ENCODE measurements at places on chromosomes 4 and X.
A peak's percentile ranks its signal among the peaks of the same experiment; 100 is the strongest.

DNA sequence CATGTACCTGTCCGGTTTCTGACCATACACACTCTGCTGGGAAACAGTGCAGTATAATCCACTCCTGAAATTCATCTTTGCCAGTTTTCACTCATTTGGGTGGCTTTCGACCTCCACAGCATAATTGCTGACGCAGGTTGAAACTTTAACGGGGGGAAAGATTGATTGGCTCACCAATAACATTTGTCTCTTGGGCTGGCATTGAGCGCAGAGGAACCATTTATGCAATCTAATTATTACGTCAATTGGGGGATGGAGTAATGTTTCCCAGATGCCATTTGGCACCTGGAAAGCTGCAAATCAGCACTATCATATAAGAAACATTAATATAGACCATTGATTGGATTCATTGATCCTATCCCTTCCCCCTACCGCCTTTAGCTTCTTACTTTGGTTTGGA, 24.1 kb upstream of the ARHGAP36 start:
- no peak for DNase-seq

GRCh38 chrX:50638123-50638522, 167.5 kb upstream of the DGKK start:
- no peak for DNase-seq

DNA sequence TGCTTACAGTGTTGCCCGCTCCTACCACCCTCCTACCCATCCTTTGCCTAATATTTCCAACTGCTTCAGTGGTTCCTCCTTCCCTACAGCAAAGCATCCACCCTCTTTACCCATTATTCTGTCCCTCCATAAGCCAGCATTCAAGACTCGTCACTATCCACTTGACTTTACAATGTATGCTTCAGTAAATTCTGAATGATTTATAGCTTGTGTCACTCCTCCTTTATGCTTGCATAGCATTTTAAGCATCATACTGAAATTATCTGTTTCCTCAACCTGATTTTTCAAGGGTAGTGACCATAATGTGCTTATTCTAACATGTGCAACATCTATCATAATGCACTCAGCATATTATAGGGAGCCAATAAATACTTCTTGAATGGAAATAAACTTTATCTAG, 365.5 kb downstream of the RAB28 start:
- DNase-seq = no peak

DNA sequence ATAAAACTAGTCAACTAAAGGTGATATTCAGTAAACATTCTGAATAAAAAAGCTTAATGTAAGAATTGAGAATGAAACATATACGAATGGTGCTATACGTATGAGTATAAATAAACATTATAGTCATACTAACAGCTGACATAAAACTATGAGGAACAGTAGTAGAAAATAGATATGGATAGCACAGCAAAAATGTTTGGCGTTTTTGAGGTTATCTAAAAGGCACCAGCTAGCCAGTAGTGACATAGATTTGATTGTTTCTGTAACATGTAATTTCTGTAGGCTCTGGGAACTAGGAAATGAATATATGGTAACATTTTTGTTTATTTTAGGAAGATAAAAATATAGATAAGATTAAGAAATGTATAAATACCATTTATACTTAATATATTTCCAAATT, 69.3 kb downstream of the SNX25 start:
- no peak for DNase-seq

- no peak for DNase-seq
These were observed 1.4 kb upstream of the LGI2 start for GRCh38 chr4:25032126-25032525.

DNA sequence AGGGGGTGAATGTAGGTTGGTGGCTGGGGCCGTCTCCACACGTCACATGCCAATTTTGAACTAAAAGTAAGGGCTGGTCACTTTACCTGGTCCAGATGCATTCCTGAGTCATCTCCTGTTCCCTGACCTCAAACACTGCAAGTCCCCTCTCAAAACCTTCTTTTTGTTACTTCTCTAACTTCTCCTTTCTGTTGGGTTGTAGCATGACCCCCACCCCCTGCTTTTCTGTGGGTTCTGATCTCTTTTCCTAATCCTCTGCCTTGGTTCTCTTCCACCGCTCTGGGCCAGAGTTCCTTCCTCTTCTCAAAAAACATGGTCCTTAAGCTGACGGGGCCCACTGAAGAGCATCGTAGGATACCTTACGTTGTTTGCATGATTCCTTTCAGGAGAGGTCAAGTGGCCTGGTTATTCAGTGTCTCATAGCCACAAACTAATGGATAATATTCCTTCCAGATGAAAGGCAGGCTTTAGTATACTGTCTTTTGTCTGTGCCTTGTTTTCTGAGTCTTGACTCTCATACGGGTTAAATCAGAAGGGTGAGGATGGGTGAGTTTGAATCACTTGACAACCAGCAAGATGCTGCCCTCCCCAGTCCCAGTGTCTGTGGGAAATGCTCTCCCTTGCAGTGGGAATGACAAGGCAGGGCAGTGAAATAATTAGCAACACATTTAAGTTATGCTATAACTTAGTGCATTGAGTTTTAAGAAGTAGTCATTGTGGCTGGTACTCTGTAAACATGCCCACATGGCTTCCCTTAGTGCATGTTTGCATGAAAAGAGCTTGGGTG, 15.1 kb downstream of the SMS start:
- no peak for DNase-seq

DNA sequence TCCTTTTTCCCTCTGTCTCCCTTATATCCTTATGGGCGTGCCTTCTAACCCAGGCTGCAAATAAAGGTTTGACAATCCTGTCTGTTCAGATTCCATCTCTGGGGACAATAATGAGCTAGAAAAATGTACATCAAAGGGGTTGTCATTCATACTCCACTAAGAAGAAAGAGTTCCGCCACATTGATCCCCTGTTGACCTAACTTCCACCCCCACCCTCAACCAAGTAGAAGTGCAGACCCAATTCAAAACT, 541 bp upstream of the GABRA3 start:
- DNase-seq = no peak

DNA sequence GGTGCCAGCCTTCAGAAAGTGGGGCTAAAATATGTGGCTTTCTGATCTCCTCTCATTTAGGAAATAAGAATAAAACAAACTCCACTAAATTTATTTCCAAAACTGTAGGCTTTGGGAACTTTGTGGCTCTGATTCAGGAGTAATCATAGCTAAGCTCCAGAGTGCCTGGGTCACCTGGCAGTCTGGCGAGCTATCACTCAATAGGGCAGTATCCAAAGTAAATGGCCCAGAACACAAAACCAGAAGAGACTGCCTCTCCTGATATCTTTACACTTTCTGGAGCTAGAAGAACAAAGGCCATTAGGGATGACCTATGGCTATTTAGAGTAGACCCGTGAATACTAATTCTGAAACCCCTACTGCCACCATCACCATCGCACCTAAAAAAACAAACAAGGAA, 17.0 kb upstream of the PPARGC1A start:
- DNase-seq = no peak

- DNase-seq = no peak
These were observed 62.4 kb downstream of the RPS6KA3 start for GRCh38 chrX:20204351-20204750.

DNA sequence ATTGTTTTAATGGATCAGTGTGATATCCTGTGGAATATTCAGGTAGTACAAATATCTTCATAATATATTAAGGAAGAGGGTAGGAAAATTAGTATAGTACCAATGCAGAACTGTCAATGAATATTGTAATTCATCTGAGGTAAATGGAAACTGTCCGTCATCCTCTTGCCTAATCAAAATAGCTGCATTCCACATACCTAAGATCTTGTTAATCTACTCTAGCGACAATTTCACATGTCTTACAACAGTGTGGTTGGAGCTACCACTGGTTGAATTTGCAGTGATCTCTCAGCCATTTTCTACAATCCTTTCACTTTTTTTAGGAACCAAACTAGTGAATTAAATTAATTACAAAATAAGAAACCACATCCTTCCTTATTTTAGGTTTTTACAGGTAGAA, 117.5 kb downstream of the PCDH18 start:
- DNase-seq = no peak

GRCh38 chr4:38152305-38152704, 192.1 kb downstream of the PTTG2 start:
- no peak for DNase-seq

GRCh38 chr4:182495645-182496385, 252.6 kb downstream of the TENM3 start:
- DNase-seq = no peak

DNA sequence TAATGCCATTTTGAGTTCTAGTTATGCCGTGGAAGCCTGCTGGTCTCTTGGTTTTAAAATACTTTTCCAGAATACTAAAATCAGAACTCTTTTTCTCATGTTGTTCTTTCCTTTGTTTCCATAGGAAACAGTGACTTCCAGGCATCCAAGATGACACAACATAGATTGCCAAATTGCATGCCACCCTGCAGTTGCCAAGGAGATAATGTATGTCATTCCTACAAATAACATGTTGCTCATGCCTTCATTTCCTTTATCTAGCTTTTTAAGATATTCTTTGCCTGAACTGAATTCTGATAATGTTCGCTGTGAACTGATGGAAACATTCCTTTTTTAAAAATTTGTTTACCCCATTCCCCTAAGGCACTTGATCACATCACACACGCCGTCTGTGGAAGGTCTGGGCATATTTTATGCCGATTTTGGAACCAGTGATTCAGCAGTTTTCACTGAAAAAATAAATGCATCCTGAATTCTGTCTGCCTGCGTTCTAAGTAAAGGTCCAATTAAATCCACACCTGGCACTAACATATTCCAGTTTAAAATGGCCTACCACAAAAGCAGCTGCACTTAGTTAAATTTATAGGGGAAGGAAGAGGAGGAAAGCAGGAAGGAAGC, 38.0 kb upstream of the COX7B2 start:
- DNase-seq = no peak

DNA sequence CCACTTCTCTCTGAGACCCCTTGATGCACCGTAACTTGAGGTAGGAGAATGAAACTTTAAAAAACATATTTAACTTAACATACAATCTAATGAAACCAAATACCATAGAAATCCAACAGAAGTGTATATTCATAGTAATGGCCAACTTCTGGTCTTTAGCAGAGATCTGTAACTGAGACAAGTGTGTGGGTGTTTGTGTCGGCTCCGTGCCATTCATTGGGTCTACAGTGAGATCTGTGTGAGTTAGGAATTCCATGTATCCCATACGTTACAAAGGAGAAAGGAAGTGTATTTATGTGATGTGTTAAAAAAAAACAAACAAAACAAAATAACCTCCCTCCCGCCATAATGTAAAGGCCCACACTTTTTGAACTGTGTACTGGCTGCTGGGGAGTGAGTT, 348.0 kb upstream of the NR3C2 start:
- DNase-seq = no peak

GRCh38 chrX:46180258-46180687, 364.9 kb downstream of the ZNF674 start:
- DNase-seq = peak; percentile 23

DNA sequence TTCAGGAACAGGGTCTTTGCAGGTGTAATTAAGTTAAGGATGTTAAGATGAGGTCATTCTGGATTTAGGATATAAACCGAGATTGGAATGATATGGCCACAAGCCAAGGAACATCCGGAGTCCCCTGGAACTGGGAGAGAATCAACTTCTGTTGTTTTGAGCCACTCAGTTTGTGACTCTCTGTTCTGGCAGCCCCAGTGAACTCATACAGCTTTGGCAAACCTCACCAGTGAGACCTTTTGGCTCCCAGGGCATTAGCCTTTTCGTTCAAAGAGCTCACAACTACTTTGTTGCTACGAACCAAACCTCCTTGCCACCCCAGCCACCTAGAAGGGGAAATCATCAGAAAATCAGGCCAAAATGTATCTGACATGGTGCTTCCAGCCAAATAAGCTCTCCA, 80.4 kb downstream of the MTMR1 start:
- no peak for DNase-seq

DNA sequence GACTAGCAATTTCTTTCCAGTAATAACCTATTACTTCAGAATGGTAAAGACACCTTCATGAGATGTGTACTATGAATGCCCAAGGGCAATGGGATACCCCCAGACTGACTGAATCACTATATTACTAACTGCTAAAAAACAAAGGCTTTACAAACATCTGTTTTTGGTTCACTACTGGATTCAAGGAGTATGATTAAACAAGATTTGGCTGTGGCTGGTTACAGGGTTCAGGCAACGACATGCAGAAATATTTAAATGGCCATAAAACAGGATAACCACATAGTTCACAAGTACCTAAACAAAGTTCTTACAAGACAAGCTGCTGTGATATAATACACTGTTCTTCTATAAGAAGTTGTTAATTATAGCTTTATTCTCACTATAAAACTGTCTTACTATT, 128.2 kb downstream of the FRYL start:
- DNase-seq = no peak

- DNase-seq = no peak
These were observed 150.6 kb downstream of the SPATA18 start for GRCh38 chr4:52201715-52202114.

DNA sequence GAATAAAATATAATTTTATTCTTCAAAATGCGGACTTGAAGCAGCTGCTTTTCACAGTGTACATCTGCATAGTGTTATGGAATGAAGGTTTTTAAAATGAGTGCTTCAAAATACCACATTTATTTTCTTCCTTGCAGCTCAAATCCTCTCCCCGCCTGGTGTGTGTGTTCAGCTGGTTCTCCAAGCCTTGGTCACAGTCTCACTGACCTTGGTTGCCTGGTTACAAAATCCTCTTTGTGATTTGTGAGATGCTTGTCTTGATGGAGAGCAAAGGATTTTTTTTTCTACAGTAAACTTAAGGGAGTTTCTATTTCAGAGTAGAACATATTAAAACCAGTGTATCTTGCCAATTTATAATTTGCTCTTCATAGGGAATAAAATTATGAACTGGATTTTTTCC, 139.2 kb downstream of the PCDH18 start:
- no peak for DNase-seq

DNA sequence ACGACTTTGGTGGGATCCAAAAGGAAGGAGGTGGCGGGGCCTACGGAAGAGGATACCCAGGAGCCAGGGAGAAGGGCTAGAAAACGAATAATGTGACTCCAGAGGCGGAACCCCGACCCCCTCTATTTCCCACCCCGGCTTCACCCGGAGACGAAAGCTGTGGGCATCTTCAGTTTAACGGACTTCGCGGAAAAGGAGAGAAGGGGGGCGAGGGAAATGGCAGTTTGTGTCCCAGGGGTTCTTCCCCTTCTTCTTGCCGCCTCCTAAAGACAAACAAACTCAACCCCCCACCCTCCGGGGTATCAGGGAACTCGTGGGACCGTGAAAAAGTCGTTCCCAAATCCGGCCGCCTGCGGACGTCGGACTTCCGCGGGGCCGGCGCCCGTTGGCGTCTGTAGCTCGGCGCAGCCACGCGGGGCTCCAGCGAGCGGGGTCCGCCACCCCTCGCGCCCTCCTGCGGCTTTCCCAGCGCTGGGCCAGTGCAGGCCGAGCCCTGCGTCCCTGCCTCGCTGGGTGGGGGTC, 3.6 kb upstream of the LEF1 start:
- DNase-seq = no peak

GRCh38 chrX:16836371-16836770, 33.8 kb downstream of the RBBP7 start:
- no peak for DNase-seq

Data from T-helper 2 cell treated with Interferon-gamma antibody and Interleukin-4, amounts not matched to agents 5 μg/mL and 100 μg/mL, for 36 hours (primary cell).